ENCODE measurements at places on chromosomes 16 and 17. TPM values are rescaled to one million over a fixed set of nuclear protein-coding genes. Genes with fewer than 3 reads are reported as not detected.

KCNAB3 gene
- 3.0 TPM for total RNA-seq

CACNG1 gene
- not detected for total RNA-seq

ITGB4 gene
- total RNA-seq: 62.6 TPM

SLC13A5 gene
- 0.15 TPM for total RNA-seq

PLLP gene
- total RNA-seq: 1.7 TPM

HEATR9 gene
- not detected for total RNA-seq

ZNF205 gene
- 15.1 TPM for total RNA-seq

ACACA gene
- total RNA-seq: 50.1 TPM

HSPB9 gene
- total RNA-seq: not detected

TK1 gene
- total RNA-seq: 213 TPM

NPIPA2 gene
- total RNA-seq: 1.3 TPM

PRR29 gene
- total RNA-seq: 0.73 TPM

GRIN2C gene
- total RNA-seq: 0.23 TPM

KRT39 gene
- not detected for total RNA-seq

TMEM106A gene
- 1.1 TPM for total RNA-seq

Data from A549 treated with CpdA at 1 μM for 4 hours (cell line).